ENCODE measurements at places on chromosomes 4 and X.

DNA sequence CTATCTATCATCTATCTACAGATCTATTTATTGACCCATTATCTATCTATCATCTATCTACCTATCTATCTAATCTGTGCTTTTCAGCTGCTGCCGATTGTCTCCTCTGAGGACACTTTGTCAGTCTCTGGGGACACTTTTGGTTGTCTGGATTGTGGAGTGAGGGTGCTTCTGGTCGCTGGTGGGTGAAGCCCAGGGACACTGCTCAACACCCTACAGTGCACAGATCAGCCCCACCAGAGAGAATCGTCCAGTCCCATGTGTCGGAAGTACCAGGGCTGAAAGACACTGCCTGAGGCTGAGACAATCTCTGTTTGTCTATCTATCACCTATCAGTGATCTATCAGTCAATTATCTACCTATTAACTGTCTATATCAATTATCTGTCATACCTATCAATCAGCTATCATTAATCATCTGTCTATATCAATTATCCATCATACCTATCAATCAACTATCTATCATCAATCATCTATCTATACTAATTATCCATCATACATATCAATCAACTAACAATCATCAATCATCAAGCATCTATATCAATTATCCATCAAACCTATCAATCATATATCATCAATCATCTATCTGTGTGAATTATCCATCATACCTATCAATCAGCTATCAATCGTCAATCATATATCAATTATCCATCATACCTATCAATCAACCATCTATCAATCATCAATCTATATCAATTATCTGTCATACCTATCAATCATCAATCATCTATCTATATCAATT, 70.0 kb upstream of the PPP2R3B start:
- no peak for DNase-seq

- no peak for DNase-seq
Measured at GRCh38 chr4:99447513-99447912, 12.4 kb upstream of the ADH7 start.

- DNase-seq, result no peak
Measured at GRCh38 chr4:20151436-20151835, 100.3 kb upstream of the SLIT2 start.

DNA sequence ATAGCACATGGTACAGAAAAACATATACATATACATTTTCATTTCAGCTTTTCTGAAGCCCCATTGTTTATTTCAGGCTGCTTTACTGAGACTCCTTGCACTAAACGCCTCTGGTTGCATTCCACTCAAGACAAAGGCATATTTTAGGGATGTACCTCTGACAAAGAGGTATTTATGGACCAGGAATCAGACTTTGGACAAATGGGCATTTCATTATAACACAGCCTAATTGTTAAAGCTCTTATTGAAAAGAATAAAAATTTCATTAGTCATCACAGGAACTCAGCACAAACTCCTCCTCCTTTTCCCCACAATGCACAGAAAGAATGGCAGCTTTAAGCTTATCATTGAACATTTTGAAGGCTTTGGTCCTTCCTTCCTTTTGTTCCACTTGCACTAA, 62.9 kb upstream of the UGT8 start:
- no peak for DNase-seq

- no peak for DNase-seq
Measured at GRCh38 chr4:113447769-113448168, 313.8 kb downstream of the CAMK2D start.

DNA sequence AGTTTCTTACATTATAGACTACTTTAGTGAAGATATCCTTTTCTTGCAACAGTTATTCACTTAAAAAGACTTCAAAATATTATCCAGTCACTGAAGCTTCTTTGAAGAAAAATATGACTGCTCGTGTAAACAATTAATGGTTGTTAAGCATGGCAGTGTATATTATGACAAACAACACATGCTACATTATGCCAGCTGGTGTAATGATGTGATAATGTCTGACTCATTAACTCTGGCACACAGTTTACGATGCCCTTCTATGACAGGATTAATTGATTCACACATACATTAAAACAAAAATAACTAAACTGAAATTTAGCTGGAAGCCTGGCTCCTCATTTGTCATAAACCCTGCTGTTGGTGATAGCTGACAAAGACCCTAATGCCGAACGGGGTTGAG, 22.4 kb downstream of the GK2 start:
- DNase-seq, result no peak

GRCh38 chrX:22063284-22063683, 31.2 kb downstream of the PHEX start:
- DNase-seq, result no peak

DNA sequence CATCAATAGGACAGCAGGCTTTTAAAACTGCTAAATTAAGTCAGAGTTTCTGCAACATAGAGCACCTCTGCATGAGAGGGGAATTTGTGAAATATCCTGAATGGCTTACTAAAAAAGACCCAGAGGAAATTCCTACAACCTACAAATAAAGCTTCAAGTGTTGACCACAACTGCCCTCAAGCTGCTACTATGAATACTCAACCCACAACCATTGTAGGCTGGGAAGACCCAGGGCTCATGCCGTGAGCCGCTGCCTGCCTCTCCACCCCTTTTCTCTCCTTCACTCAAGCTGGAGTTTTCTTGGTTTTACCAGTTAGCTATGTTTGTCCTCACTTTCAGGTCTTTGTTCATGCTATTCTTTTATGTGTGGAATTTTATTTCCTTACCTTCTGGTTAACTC, 151.6 kb downstream of the EMCN start:
- DNase-seq, result no peak

GRCh38 chr4:153566631-153567150, 100.5 kb downstream of the TMEM131L start:
- DNase-seq, result no peak

DNA sequence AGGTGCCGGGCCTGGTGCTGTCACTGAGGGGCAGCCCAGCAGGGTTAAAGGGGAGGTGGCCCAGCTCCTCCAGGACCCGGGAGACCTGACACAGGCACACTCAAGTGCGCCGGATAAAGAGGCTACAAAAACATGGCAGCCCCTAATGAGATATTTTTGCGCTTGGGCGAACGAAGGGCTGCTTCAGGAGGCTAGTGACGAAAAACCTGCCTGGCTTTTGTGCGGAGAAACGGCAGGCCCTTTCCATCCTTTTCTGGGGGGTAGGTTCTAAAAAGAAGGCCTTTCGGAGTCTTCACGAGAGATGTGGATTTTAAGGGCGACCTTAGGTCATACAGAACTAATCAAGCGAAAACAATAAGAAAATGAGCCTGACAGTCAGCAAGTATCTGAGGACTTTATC, 35.5 kb downstream of the HELT start:
- DNase-seq, result no peak

GRCh38 chr4:186775902-186776301, 52.2 kb upstream of the FAT1 start:
- DNase-seq, result no peak

- no peak for DNase-seq
Measured at GRCh38 chr4:70808151-70808550, 31.5 kb downstream of the GRSF1 start.

DNA sequence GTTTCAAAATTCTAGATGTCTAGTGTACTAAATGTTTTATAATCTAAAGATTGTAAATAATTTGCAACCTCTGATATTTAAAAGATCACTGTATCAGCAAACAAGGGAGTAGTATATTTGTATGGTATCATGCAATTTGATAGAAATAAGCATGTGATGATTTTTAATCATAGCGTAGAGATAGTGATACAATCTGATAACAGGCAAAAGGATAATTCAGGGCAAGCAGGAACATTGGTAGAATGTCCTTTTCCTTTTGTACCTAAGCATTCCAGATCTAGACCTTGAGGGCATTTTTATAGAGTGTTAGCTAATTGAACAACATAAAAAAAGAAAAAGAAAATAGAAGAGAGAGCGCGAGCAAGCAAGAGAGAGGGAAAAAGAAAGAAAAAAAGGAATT, 1.4 kb downstream of the ANK2 start:
- no peak for DNase-seq

DNA sequence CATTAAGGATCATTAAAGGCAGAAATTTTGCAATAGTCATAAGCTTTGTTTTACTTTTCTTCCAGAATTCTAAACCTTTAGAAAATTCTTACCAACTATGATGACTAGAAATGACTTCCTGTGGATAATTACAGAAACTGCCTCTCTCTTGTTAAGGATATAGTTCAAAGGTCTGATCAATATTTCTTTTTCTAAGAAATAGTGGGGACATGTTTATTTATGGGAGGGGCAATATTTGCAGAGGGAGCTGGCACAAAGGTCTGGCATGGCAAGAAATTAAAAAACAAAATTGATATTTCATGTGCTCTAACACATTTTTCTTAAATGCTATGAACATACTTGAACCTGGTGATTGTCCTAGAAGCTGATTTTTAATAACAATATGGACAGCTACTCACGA, 448.9 kb downstream of the KCTD8 start:
- no peak for DNase-seq

GRCh38 chr4:116320859-116321258, 764.5 kb downstream of the TRAM1L1 start:
- no peak for DNase-seq

All from NCI-H2227 treated with DMSO at 0.1 percent for 48 hours (cell line).